ENCODE measurements at places on chromosomes 6 and 20.

DNA sequence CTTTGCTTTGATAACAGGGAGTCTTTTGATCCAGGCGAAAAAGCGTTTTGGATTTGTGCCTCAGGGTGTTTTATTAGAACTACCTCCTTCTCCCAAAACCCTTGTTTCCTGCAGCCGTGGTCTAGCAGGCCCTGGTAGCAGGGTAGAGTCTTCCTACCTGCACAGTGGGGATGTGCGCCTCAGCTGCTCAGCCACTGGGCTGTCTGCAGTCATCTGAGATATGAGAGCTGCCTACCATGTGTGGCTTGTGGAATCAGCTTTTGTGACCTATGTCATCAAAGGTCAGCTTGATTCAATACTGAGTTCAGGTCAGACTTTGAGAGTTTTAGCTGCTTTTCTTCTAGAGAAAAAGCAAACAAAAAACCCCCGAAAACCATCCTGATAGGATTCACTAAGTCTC is 279.5 kb downstream of the CLIC5 start:
- no peak for DNase-seq

- DNase-seq, result no peak
These were observed 303.3 kb upstream of the OPRM1 start for GRCh38 chr6:153735761-153736160.

- peak; percentile 55 for DNase-seq
These were observed 17.4 kb upstream of the AVP start for GRCh38 chr20:3101737-3102574.

DNA sequence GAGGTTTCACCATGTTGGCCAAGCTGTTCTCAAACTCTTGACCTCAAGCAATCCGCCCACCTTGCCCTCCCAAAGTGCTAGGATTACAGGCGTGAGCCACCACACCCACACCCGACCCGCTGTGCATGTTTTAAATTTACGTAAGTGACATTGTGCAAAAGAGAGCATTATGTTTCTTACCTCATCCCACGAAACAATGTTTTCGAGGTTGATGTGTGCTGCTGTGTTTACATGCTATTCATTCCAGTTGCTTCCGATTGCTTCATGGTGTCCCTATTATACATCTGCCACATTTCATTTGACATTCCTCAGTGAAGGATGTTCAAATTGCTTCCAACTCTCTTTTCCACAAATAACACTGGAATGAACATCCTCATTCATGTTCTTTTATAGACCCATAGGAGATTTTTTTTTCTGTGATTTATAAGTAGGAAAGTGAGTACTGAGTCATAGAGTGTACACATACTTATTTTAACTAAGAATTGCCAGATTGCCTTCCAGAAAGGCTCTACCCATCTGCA is 403.9 kb upstream of the JARID2 start:
- no peak for DNase-seq

GRCh38 chr20:38892091-38892981 is 33.9 kb upstream of the FAM83D start:
- no peak for DNase-seq

DNA sequence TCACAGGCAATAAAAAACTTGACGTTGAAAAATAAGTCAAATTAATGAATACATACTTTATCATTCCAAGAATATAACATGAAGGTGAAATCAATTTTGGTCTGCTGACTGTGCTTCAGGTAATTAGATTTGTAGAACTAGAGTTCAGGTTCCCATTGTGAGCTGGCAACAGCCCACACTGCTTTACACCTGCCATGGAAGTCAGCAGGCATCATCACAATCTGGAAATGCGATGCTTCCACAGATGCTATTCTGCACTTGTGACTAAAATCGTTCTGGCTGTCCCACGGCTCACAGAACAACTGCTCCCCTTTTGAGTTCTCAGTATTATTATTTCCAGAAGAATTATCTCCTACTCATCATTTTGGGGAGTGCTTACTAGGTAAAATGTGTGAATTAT is 62.6 kb upstream of the THEMIS start:
- DNase-seq, result no peak

DNA sequence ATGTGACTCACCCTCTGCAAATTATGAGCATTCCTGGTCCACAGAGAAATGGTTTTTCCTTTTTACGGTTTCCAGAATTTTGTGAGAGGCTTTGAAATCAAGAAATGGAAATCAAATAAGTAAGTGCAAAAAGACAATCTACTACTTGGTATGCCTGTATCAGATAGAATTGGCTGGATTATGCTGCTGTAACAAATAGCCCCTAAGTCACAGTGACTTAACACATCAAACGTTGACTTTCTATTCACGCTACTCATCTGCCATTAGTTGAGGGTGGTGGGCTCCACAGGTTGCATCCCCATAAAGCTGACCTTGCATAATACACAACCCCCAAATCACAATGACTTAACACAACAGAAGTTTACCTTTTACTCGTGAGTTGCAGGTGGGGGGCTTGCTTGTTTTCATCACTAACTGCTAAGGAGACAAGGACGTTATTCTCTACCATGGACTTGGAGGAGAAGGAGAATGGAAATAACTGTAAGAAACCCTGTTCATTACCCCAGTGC is 44.4 kb downstream of the TSHZ2 start:
- no peak for DNase-seq

DNA sequence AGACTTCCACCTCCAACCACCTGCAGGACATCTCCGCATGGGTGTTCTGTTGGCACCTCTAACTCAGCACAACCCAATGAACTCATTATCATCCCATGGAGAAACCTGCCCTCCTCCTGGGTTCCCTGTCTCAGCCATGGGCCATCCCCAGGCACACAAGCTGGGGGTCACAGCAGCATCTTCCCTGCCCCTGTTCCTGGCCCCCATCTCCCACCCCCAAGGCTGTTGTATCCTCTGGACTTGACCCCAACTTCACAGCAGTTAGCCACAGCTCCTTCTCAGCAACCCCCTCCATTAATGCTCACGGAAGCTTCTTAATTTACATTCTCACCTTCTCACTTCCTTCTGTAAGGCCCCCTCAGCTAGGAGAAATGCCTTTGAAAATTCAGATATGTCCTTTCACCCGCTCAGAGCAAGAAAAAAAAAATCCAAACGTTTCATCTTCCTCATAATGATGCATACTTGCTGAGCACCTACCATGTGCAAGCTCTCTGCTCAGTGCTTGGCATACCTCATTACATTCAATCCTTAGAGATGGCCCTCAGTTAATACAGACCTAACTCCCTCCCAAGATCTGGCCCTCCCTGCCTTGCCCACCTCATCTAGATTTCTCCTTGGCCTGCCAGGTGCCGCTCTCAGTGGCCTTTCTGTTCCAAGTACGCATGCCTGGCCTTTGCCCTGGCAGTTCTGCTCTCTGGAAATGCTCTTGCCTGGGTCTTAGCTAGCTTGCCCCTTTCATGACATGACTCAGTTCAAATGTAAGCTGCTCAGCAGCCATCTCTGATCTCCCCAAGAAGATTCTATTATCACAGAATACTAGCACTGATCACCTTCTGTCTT is 2.5 kb upstream of the NELFCD start:
- no peak for DNase-seq

DNA sequence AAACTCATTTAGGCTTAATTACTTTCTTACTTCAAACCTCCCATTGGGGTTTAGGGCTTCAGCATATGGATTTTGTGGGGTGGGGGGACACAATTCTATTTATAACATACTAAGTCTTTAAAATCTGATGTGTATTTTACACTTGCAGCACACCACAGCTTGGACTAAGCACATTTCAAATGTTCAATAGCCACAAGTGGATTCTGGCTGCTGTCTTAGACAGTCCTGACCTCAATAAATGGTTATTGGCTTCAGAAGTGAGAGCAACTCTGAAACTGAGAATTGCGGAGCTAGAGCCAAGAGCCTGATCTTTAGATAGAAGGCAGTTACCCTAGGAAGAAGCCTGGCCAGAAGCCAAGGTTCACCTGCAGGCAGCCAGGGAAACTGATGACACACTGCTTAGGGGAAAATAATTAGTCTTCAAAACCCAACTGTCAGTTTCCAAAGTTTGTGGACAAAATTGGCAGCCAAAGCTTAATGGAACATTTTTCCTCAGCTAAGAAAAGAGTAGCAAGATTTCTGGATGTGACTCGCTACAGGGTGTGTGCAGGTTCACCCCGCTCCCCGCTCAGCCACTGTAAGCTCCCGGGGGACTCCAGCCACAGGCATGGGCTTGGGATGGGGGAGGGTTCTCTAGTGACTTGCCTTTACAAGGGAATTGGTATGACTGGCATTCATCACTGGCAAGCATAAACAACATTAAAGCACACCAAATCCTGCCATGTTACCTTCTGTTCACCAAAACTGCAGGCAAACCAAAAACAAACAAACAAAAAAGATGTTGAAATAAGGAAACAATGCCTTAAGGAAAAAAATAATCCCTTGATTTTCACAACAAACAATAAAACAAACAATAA is 219.8 kb downstream of the TFAP2A start:
- DNase-seq, result no peak

- no peak for DNase-seq
These were observed 204.1 kb downstream of the OGFRL1 start for GRCh38 chr6:71492668-71493067.

DNA sequence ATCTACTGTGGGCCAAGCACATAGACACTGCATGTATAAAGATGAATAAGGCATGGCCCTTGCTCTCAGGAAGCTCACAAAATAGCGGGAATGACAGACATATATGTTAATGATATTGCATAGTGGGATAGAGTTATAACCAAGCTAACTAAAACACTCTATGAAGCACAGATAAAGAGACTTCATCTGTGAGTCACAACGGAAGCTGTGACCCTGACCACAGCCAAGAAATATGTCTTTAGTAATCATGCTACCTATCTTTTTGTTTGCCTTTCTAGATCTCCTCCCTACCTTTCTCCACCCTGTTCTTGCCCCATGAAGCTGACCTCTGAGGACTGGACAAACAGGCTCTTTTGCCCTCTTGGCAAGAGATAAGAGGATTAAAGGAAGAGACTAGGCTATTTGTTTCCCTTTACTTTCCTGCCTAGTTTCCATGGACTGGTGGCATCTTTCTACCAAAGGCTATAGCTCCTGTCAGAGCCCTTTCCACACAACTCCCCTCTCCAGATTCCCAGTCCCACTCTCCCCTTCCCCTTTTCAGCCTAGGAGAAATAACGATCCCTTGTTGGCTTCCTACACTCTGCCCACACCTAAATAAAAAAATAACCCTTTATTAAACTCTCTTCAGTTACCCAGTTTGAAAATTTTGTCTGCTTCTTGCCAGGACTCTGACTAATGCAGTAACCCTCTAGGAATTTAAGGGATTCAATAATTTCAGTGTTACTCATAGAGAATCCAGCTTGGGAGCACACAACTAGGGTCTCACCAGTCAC is 504.9 kb upstream of the MARCKS start:
- DNase-seq, result no peak

- DNase-seq, result no peak
These were observed 102.5 kb downstream of the CD24 start for GRCh38 chr6:106872049-106872448.

GRCh38 chr20:35368666-35369423 is 42.9 kb downstream of the UQCC1 start:
- DNase-seq, result no peak

DNA sequence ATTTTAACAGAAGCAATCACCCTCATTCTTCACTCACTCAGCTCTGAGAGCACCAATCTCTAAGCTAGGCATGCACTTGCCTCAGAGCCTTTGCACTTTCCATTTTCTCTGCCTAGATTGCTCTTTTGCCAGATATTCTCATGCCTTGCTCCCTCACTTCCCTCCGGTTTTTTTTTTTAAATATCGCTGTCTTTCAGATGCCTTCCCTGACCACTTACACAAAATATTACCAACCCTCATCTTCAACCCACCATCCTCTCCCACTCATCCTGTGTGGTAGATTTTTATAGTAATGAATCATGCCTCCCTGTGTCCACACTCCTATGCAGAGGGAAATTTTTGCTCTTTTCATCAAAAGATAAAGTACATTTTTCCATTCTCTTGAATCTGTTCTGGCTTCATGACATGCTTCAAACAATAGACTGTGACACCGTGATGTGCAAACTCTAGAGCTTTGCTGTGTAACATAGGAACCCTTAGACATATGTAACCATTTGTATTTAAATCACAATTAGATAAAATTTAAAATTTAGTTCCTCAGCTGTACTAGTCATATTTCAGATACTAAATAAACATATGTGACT is 437.1 kb downstream of the UTRN start:
- DNase-seq, result no peak

- no peak for DNase-seq
These were observed 396.8 kb upstream of the HS3ST5 start for GRCh38 chr6:114739656-114740055.

- no peak for DNase-seq
These were observed 57.5 kb downstream of the MYLK4 start for GRCh38 chr6:2693231-2693630.

DNA sequence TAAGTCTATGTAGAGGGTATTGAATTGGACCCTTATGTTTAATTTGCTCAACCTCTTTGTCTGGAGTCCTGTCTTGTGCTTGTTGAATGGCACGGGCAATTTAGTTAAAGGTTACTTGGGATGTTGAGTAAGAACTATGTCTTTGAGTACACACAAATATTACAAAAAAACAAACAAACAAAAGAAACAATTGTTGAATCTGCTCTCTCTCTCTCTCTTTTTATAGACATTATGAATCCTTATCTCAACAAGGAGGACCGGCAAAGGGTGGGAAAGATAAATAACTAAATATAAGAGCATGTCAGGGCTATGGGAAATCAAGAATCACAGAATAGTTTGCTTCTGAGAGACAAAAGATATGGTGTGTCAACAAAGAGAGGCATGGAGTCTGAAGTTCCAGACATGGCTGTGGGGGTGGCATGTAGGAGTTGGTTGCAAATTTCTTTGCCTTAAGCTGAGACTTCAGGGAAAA is 608.6 kb downstream of the UTRN start:
- no peak for DNase-seq

- no peak for DNase-seq
These were observed 240.1 kb upstream of the TBX18 start for GRCh38 chr6:85004361-85004995.

- DNase-seq, result no peak
These were observed 25.2 kb downstream of the TBX18 start for GRCh38 chr6:84738996-84739865.

DNA sequence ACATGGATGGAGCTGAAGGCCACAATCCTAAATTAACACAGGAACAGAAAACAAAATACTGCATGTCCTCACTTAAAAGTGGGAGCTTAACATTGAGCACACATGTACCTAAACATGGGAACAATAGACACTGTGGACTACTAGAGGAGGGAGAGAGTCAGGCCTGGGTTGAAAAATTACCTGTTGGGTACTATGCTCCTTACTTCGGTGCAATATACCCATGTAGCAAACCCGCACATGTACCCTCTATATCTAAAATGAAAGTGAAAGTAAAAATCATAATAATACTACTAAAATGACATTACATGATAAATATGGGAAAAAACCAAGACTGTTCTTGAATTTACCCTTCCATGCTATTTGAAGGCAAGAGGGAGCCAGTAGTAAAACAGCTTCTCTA is 1273.8 kb upstream of the ADGRB3 start:
- no peak for DNase-seq

All from CD4-positive, alpha-beta T cell treated with Interleukin-1 beta for 1 hour (primary cell).